ENCODE measurements at places on chromosomes 16 and 17.

- DNase-seq, result peak; percentile 78
Observed at GRCh38 chr16:55465077-55465896, 13.7 kb upstream of the MMP2 start.

DNA sequence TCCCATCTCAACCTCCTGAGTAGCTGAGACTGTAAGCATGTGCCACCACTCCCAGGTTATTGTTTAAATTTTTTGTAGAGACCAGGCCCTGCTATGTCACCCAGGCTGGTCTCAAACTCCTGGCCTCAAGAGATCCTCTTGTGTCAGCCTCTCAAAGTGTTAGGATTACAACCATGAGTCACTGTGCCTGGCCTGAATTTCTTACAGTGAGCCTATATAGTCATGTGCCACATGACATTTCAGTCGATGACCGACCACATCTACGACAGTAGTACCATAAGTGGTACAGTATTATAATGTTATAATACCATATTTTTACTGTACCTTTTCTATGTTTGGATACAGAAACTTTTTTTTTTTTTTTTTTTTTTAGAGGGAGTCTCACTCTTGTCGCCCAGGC, 195.3 kb downstream of the STX8 start:
- no peak for DNase-seq

DNA sequence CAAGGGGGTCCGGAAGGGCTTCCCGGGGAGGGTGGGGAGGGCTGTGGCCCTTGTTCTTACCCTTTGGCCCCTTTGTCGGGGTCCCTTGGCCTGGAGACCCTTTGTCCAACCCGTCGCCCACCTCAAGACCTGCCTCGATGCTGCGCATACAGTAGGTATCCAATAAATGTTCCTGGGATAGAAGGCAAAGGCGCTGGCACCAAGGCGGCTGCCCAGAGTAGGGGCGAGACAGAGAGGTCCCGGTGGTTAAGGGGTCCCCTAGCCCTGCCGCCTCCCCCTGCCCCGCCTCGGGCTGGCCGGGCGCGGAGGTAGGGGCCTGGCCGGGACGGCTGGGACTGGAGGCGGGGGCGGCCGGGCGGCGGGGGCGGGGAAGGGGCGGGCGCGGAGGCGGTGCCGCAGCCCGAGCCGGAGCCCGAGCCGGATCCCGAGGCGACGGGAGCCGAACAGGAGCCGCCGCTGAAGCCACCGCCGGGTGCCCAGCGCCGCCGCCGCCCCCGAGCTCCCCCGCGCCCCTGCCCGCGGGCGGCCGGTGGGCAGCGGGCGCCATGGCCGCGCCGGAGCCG, at the start of gene NHERF2:
Gene NHERF2 (plus strand): TSS at position 442 of the 563 bp plus-strand sequence. CDS start 104 bp downstream, at position 546.
- DNase-seq, result no peak

DNA sequence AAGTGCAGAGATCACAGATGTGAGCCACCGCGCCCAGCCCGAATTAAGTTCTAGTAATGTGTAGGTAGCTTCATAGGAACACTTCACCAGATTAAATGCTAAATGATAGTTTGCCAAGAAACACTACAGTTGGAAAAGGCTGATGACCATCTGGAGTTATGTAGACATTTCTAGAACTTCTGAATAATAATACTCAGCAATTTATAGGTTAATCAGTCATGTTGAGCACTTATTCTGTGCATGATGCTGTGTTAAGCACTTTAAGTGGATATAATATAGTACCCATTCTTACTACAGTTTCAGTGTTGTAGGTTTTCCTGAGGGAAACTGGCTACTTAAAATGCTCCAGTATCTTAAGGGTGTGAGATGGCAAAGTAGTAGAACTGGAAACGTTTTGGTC, 45.2 kb downstream of the NUP93 start:
- no peak for DNase-seq

- DNase-seq, result no peak
Observed at GRCh38 chr16:69351309-69352027, at the start of gene TMED6. TMED6 (minus strand) TSS chr16:69351786; CDS start chr16:69351753, 33 bp downstream.

DNA sequence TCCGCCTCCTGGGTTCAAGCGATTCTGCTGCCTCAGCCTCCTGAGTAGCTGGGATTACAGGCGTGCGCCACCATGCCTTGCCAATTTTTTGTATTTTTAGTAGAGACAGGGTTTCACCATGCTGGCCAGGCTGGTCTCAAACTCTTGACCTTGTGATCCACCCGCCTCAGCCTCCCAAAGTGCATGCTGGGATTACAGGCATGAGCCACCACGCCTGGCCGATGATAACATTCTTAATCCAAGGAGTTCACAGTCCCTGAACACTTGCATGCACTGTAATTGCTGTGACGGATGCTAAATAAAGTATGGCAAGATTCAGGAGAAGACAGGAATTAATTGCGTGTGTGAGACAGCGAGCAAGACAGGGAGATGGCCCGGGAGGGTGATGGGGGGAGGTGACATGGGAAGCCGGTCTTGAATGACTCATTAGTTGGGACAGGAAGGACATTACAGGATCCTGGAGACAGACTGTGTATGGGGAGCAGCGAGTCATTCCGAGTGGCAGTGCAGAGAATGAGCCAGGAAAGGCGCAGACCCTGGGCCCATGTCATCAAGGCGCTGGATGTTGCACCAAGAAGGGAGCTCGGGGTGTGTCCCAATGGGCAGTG, 6.7 kb downstream of the ABCA3 start:
- DNase-seq, result no peak

DNA sequence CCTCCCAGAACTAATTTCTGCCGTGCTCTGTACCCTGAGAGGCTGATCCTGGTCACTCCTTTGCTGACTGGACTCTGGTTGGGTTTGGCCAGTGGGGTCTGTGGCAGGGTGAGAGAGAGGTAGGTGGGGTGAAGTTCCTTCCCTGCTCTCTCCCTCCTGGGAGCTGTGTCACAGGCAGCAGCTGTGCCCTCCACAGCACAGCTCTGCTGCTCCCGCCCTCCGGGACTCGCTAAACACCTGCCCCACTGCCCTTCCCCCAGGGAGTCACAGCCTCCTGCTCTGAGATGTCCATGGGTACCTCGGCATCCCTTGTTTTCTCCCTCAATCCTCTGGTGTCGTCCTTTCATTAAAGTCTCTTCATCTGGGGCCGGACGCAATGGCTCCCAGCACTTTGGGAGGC, 66.4 kb downstream of the SRCIN1 start:
- DNase-seq, result no peak

- DNase-seq, result no peak
Observed at GRCh38 chr17:49288388-49288787, 57.8 kb upstream of the PHOSPHO1 start.

DNA sequence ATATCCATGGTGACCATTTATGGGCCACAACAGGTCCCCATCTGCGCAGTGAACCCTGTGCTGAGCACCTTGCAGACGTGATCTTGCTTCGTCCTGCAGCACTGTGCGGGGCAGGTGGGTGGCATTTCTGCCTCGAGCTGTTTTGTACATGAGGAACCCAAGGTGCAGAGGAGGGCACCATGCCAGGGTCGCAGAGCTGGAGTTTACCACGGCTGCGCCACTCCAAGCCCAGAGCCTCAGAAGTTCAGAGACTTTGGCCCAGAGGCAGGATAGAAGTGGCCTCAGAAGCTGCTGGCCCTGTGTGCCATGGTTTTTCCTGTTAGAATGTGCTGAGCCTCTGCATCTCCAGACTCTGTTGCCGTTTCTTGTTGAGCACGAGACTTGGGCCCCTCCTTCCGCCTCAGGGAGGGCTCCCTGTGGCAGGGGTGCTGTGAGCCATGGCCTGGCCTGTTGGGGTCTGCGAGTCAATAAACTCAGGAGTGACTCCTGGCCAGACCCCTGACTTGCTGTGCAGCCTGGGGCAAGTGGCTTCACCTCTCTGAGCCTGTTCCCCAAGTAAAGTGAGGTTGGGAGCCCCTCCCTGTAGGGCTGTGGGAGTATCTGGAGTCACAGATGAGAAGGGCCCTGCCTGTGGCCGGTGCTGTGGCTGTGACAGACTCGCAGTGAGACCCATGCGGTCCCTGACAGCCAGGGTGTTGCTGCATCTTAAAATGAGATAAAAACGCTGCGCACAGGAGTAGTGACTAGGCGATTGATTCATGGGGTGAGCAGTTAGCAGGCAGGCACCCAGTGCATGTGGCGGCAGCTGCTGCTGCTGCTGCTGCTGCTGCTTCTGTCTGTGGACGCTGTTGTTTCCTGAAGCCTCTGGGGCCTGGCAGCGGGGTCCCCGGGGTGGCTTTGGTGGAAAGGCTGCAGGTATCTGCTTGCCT, 11.8 kb downstream of the MAP2K3 start:
- DNase-seq, result no peak

- DNase-seq, result no peak
Observed at GRCh38 chr16:88721236-88721635, 14.9 kb downstream of the CTU2 start.

DNA sequence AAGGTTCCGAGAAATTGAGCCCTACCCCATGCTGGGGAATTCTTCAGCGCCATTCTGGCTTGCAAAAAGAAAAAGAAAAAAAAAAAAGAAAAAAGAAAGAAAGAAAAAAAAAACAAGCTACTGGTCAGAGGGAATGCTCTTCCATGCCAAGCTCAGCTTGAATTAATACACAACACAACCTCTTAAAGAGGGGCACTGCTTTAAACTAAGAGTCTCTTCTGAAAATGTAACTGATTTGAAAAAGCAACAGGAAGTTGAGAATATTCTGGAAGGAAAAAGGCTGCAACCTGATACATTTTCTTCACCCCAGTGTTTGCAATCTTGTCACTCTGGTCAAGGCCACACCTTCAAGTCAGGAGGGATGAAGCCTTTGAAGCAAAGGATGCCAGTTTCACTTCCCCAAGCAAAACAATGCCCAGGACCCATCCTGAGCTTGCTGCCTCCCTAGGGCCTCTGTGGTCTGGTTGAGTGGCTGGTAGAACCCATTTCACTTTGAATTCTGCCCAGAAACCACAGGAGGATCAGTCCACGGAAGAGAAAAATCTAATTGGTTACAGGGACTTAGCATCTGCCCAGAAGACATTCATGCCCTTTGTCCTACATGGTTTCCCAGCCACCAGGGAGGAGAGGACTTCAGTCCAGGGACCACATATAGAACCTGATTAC, 389.7 kb downstream of the SOX9 start:
- DNase-seq, result no peak

DNA sequence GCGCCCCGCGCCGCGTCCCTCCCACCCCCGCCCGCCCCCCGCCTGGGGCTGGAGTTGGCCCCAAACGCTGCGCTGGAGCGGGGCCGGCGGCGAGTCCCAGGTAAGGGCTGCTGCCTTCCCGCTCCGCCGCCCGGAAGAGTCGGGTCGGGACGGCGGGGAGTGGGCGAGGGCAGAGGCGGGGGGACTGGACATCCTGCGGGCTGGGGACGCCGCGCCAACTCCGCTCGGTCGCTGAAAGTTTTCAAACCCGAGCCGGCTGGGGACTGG, 469 bp downstream of the GPRC5C start:
- no peak for DNase-seq

GRCh38 chr17:16928406-16929034, 43.4 kb downstream of the TNFRSF13B start:
- no peak for DNase-seq

DNA sequence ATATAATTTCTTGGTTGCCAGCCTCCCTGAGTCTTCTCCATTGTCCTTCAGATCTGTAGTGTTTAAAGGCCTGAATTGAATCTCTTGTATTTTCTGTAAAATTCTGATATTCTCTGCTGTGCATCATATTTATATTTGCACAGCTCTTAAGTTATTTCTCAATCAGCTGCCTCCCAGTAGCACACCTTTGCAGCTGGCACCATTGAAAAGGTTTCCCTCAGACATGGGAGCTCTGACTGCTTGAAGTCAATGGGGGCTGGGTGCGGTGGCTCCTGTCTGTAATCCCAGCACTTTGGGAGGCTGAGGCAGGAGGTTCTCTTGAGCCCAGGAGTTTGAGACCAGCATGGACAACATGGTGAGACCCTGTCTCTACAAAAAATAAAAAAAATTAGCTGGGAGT, 40.4 kb downstream of the PITPNC1 start:
- DNase-seq, result no peak

- DNase-seq, result no peak
Observed at GRCh38 chr17:59257101-59257500, 36.8 kb downstream of the GDPD1 start.

GRCh38 chr16:66906916-66907836, 11.5 kb downstream of the CDH16 start:
- no peak for DNase-seq

DNA sequence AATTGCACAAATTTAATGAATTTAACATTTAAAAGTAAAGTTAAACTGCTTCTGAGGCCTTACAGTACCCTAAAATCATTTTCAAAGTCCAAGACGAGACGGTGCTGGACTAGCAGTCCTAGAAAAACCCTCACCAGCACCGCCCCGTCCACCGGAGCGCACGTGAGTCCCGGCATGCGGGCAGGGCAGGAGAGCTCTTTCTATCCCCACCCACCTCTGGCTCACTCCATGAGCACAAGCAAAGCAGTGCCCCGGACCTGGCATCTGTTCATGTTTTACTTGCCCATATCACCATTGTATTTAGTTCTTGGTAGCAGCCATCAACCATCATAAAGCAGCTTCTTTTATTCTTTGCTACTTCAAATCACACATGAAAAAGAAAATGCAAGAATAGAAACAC, 41.7 kb downstream of the ANKRD11 start:
- no peak for DNase-seq

GRCh38 chr17:71262586-71262985, 858.2 kb upstream of the SOX9 start:
- DNase-seq, result no peak

- DNase-seq, result no peak
Observed at GRCh38 chr17:74249590-74250270, 24.3 kb upstream of the DNAI2 start.

DNA sequence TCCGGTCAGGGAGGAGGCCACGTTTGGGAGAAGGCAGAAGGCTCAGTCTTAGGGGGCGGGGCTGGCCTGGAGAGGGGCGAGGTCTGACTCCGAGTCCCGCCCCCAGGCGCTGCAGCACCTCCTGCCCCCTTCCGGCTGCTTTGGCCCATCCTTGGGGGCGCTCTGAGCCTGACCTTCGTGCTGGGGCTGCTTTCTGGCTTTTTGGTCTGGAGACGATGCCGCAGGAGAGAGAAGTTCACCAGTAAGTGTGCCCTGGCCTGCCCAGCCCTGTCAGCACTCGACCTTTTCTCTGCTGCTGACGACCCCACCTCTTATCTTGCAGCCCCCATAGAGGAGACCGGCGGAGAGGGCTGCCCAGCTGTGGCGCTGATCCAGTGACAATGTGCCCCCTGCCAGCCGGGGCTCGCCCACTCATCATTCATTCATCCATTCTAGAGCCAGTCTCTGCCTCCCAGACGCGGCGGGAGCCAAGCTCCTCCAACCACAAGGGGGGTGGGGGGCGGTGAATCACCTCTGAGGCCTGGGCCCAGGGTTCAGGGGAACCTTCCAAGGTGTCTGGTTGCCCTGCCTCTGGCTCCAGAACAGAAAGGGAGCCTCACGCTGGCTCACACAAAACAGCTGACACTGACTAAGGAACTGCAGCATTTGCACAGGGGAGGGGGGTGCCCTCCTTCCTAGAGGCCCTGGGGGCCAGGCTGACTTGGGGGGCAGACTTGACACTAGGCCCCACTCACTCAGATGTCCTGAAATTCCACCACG, 1.5 kb downstream of the TNFRSF12A start:
- peak; percentile 70 for DNase-seq

Measured in activated CD8-positive, alpha-beta memory T cell treated with anti-CD3 and anti-CD28 coated beads for 48 hours (primary cell).